ENCODE measurements at places on chromosomes 2 and 18.

GRCh38 chr2:222756362-222756831 is 84.9 kb downstream of the MOGAT1 start:
- DNase-seq = no peak

DNA sequence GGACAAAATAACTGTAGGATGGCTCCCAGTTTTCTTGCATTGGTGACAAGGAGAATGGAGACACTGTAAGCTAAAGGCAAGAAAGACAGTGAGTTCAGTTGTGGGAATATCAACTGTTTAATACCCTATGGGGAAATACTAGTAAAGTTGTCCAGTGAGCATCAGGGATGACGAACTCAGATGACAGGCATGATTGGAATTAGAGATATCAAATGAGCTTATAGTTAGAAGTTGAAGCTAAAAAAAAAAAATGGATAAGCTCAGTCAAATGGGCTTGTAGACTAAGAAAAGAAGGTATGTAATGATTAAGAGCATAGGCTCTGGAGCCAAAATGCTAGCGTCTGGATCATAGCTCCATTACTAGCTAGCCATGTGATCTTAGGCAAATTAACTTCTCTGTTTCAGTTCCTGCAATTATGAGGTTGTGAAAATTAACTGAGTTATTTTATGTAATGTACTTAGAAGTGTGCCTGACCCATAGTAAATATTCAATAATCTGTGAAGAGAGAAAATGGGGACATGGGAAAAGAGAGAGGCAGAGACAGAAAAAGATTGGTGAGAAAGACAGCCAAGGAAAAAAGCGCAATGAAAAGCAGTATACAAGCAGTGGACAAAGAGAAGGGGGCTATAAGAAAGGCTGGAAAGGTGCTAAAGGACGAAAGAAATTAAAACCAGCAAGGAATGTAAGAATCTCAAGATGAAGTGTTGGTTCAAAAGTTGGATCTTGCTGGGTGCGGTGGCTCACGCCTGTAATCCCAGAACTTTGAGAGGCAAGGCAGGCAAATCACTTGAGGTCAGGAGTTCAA is 95.7 kb upstream of the SLC39A10 start:
- no peak for DNase-seq

DNA sequence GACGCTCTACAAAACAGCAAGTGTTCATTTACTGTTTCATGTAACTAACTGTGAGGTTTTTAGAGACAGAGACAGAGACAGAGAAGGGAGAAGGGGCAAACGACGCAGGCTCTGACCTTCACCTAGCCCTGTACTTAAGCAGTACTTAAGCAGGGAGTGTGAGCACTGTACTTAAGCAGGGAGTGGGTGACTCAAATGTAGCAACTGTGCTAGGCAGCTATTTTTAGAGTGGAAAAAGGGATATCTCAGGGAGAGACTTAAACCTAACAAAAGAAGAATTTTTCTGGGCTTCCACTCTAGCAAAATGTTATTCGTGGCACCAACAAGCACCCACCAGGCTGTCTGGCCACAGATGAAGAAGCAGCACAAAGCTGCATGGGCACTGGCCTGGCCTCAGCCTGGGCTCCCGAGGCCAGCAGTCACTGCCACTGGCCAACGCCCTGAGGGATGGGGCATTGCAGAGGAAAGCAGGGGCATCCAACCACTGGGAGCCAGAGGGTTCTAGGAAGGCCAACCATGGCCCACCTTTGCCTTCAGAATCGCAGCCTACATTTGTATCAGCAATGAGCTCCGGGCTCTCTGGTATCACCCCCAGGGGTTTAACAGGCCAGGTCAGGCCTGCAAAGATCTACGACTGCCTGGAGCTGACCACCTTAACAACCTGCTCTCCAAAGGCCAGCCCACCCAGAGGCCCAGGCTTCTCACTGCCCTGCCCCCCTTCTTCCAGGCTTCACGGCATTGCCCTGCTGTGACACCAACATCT is 154.3 kb downstream of the TTC32 start:
- no peak for DNase-seq

DNA sequence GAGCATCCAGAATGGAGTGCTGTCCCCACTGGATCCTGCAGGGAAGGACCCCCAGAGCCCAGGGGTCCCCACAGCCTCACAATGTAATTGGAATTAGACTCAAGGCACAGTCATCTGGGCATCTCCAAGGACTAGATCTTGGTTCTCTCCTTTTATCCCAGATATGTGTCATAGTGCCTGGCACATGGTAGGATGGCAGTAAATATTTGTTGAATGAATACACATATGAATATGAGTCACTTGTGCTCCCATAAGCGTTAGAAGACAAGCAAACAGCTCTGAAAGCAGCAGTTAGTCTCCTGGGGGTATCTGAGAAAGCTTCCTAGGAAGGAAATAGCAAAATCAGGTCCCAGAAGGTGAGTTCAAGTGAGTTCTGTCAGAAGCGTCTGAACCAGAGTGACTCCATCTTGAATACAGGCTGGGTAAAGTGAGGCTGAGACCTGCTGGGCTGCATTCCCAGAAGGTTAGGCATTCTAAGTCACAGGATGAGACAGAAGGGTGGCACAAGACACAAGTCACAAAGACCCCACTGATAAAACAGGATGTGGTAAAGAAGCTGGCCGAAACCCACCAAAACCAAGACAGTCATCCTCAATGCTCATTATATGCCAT is 234.1 kb upstream of the ID2 start:
- no peak for DNase-seq

DNA sequence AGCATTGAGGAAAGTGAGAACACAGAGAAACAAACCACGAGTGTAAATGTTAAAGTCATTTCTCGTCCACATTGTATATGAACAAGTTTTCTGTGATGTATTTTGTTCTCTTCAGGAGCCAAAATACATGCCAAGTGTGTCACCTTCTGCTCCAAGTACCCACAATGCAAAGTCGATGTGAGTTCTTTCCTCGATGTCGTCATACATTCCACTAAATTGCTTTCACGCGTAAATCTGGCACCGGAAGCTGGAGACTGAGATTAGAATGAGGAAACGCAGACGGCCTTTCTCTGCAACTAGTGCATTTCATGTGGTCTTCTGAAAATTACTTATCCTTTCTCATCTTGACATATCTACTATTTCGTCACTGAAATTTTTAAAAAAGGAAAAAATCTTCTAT is 118.5 kb upstream of the SALL3 start:
- DNase-seq = no peak

DNA sequence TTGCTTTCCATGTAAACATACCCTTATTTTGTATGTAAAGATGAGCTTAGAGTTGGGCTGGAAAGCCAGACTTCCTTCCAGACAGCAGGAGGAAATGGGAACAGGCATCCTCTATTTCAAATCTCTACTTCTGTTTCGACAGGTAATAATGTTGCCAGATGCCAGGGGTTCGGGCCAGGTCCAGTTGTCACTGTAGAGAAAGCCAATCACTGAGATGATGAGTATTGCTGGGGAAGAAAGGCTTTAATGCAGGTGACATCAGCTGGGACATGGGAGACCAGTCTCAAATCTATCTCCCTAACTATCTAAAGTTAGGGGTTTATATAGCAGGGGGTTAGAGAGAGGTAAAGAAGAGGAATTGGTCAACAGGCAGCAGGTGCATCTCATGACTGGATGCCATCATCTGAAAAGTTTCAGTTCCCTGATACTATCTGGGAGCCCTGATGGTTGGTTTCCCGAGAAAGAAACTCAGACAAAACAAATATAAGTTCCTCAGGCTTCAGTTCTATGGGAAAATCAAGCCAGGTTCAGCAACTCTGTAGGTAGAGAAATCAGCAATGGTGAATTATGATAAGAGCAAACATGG is 9.3 kb upstream of the MTCL1 start:
- DNase-seq = no peak

DNA sequence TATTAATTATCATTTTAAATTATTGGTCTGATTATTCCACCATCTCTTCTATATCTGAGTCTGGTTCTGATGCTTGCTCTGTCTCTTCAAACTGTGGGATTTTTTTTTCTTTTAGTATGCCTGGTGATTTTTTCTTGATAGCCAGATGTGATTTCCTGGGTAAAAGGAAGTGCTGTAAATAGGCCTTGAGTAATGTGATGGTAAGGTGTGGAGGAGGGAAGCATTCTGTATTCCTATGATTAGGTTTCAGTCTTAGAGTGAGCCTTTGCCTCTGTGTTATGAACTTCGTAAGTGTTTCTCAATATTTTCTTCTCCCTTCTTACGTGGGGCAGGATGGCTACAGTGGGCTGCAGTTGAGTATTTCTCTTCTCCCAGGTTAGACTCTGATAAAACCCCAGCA is 103.0 kb downstream of the EHBP1 start:
- DNase-seq = no peak

DNA sequence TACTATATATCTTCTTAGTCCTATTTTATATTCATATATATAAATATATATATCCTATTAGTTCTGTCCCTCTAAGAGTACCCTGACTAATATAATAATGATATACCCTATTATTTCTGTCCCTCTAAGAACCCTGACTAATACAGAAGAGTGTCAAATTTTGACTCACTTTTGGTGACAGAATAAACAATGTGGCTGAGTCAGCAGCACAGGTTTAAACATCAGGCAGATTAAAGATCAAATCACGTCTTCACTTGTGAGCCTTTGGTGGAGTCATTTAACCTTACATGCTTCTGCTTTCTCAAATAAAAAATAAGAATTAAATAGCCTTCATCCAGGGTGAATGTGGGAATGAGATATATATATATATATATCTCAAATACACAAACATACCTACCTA is 615.9 kb upstream of the GCFC2 start:
- no peak for DNase-seq

GRCh38 chr18:12307701-12308385 is at the start of gene TUBB6:
Gene TUBB6, plus strand, starts transcription at chr18:12308241. Its CDS starts 52 bp downstream, at chr18:12308293.
- no peak for DNase-seq

- DNase-seq = no peak
These were observed 1.9 kb upstream of the SYT4 start for GRCh38 chr18:43279015-43279744.

DNA sequence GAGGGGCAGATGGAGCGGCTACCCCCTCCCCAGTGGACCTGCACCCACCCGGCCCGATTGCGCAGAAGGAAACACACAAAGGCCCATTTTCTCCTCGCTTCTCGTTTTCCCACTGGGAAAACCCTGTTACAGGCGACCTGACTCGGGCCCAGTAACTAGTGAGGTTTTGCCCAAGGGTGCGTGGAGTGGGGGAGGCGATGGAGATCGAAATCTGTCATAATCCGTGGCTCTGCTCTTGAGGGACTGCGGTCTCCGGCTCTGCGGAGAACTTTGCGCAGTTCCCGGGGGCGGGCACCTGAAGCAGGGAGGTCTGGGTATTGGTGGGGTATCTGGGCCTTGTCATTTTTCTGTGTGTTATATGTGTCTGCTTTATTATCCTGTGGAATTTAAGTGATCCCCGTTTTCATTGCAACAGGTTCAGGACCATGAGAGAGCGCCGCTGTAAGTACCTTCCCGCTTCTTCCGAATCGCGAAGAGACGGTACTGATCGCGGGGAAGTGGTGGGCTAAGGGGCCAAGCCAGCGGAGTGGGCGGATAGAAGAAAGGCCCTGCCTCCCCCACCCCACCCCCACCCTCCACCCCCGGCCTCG is 4.0 kb upstream of the HOXD4 start:
- DNase-seq = no peak

DNA sequence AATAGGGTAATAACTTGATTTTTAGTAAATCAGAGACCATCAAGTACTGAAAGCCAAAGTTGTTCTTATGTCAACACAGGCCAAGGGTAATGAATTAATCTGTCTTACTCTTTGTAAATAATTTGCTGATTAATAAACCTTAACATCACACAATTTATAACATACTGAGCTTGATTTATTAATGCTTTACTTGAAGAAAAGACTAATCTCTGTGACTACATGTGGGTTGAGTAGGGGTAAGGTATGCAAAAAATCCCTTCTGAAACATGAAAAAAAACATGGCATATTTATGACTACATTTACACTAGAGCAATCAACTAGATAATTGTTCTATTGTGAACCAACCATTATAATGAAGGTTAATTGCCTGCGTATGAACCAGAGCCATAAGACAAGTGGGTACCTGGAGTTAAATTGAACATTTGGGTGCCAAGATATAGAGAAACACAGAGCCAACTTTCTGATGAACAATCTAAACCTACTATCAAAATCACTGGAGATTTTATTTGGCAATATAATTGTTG is 67.7 kb upstream of the GRB14 start:
- no peak for DNase-seq

- no peak for DNase-seq
These were observed 185.5 kb upstream of the DOK6 start for GRCh38 chr18:69215161-69215560.

GRCh38 chr2:183948861-183949260 is 649.5 kb upstream of the ZNF804A start:
- DNase-seq = no peak

GRCh38 chr2:154740361-154740760 is 41.9 kb downstream of the KCNJ3 start:
- no peak for DNase-seq

- DNase-seq = no peak
These were observed 136.2 kb downstream of the LCLAT1 start for GRCh38 chr2:30583204-30583749.

DNA sequence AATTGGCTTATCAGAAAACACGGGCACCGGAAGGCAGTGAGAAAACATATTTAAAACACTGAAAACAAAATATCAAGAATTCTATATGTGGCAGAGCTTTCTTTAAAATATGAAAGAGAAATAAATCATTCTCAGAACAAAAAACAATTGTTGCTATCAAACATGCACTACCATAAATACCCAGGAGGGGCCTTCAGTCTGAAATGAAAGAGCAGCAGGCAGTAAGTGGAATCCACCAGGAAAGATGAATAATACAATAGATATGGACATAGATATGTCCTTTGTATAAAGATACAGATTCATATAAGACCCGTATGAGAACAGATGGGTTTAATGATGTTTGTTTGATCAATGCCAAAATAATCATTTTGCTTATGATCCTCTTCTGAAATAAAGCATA is 142.0 kb downstream of the TMEM18 start:
- DNase-seq = no peak

- no peak for DNase-seq
These were observed 49.0 kb downstream of the CYTIP start for GRCh38 chr2:157394928-157395327.

GRCh38 chr2:74881176-74881575 is 47.2 kb downstream of the HK2 start:
- DNase-seq = no peak

Measured in stimulated activated CD4-positive, alpha-beta T cell treated with anti-CD3 and anti-CD28 coated beads, TNF-alpha, amount 100 ng/mL, for 1 hour (primary cell).